ENCODE measurements at places on chromosomes 3 and 15. TPM values are rescaled to one million over a fixed set of nuclear protein-coding genes. Genes with fewer than 3 reads are reported as not detected.

BTD gene
- 10.6 TPM for polyA plus RNA-seq

ARGFX gene
- polyA plus RNA-seq, result not detected

DUOXA2 gene
- polyA plus RNA-seq, result 8.4 TPM

GPR149 gene
- polyA plus RNA-seq, result not detected

SLC15A2 gene
- polyA plus RNA-seq, result 2.6 TPM

SMCO1 gene
- polyA plus RNA-seq, result not detected

ADAMTSL3 gene
- 0.18 TPM for polyA plus RNA-seq

CRYBG3 gene
- polyA plus RNA-seq, result 10.0 TPM

All from esophagus (tissue), 2 donors.